ENCODE measurements at places on chromosomes 16 and 17.

DNA sequence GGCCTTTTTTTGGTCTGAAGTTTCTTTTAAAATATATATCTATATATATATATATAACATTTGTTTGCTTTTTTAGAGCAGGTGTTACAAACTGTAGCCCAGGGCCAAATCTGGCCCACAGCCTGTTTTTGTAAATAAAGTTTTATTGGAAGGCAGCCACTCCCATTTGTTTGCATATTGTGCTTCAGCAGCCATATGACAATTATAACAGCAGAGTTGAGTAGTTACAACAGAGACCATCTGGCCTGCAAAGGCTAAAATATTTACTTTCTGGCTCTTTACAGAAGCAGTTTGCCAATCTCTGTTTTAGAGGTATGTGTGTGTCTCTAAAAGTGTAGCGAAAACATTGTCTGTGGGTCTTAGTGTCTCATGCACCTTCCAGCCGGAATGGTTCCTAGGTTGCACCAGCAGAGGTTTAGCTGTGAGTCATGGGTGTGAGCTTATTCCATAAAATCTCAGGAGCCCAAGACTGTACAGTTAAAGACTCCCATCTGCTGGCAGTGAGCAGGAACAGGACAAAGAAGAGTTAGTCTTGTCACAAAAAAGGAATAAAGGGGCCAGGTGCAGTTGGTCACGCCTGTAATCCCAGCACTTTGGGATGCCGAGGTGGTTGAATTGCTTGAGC lies 23.8 kb downstream of the LCMT1 start:
- no peak for DNase-seq

GRCh38 chr17:77665833-77666232 lies 292.7 kb upstream of the TNRC6C start:
- DNase-seq, result no peak

GRCh38 chr17:75225016-75225415 lies 19.5 kb downstream of the NUP85 start:
- DNase-seq, result no peak

DNA sequence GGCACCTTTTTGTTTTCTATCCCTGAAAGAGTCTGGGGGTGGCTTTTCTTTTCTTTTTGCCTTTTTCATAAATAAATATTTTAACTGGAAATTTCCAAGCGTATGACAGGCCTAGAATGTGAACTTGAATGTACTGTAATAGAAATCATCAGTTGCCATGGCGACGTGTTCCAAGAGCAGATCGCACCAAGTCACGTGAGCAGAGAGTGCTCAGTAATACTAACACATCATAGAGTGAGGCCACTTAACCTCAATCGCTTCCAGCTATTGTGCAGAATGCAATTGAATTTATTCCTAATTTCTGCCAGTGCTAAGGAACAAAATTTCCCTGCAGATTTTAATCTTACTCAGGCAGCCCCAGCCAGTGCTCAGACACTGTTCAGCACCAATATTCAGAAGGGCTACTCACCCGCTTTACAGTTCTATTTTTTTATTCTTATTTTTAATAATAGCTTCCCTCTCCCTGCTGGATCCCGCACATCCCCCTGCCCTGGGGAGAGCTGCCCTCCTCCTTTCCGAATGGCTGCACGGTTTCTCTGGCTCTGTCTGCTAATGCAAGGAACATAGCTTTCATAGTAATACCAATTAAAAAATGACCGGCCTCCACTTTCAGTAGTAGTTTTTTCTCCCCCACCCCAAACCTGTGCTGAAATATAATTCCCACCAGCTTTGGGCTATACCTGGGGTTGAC lies 26.2 kb upstream of the PMFBP1 start:
- DNase-seq, result no peak

GRCh38 chr17:8430966-8431365 lies 4.7 kb upstream of the NDEL1 start:
- DNase-seq, result no peak

GRCh38 chr17:41048441-41048840 lies 1.3 kb upstream of the KRTAP2-1 start:
- no peak for DNase-seq

DNA sequence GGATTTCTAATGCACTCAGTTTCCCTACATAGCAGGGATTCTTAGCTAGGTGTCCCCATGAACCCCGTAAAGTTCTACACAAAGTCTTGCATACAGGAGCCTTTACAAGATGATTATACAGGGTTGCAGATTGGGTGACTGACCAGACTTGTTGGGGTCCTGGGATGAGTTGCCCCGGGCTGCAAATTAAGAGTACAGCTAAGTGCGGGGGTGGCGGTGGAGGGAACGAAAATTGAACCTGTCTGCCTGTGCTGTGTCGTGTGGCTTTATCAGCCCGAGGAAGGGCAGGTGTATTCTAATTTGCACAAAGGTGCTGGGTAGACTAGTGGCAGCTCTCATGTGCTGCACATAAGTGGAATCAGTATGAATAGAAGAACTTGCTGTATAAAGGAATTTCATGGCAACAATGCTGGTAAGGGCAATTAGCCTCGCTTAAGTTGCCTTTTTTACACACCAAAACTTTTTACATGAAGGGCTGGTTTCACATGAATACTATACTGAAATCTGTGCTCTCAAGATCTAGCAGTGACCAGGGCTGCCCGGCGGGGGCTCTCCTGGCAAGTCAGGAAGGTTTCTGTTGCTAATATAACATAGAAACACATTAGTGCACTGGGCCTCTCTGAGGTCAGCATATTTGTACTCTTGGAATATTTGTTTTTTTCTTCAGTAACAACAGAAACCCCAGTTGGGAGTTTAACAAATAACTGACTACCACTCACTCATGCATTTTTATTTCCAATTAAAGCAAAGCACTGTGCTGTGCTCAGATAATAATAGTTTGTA lies 50.7 kb downstream of the ADCY7 start:
- no peak for DNase-seq

DNA sequence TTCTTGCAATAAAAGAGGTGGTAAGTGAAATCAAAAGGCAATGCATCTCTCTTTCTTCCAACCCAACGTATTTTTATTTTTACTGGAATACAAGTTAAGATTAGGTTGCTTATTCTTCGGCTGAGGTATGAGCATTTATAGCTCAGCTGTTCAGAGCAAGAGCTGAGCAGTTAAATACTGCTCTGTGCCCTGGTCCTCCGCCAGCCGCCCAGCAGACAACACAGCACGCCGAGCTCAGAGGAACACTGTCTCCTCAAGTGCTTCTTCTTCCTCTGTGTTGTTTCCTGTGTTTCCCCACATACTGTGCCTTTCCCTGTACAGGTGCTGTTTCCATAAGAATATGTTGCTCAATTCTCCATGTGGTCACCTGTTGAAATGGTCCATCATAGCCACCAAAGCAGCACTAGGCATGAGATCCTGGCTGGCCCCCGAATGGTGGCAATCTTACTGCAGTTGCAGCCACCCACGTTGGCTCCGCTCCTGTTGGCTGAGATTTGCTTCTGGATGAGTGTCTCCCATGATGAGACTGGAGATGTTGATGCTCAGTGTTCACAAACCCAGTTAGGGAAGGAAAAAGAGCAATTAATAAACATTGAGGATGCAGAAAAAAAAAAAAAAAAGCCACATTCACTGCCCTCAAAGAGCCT lies 515.3 kb downstream of the GRIN2A start:
- no peak for DNase-seq

DNA sequence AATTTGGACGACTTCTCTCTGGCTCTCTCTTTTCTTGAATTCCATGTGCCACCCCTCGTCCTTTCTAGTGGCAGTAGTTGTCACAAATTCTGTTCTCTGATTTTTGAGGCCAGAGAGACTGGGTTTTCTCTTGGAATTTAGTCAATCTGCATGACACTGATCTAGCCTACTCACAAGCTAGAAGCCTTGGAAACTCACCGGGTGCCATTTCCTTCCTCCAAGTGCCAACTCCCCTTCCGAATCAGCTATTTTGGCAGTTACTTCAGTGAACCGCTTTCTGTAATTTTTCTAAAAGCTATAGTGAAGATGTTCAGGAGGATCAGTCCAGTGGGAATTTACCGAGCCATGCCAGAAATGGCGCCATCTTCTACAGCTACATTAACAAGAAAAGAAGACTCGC lies 228.9 kb downstream of the PMP22 start:
- DNase-seq, result no peak

GRCh38 chr16:30615358-30616091 lies 5.3 kb upstream of the ZNF689 start:
- peak; percentile 44 for DNase-seq

DNA sequence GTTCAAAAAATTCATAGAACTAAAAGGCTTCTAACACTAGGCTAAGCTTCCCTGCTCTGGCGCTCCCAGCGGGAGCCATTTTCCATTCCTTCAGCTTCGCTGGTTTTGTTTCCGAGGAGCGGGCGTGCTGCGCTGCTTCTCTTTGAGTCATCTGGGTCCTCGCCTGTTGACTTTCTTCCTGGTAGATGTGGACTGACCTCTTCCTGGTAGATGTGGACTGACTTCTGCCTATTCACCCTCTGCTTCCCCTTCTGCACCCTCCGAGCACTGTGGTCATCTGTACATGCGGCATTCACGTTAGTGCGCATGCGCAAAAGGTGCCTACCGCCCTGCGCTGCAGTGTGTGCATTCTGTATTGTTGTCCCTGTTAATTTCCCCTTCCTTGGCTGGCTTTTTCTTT lies 40.8 kb upstream of the SEC14L1 start:
- DNase-seq, result no peak

- DNase-seq, result no peak
These were observed 52.1 kb upstream of the CACNG5 start for GRCh38 chr17:66782851-66783250.

DNA sequence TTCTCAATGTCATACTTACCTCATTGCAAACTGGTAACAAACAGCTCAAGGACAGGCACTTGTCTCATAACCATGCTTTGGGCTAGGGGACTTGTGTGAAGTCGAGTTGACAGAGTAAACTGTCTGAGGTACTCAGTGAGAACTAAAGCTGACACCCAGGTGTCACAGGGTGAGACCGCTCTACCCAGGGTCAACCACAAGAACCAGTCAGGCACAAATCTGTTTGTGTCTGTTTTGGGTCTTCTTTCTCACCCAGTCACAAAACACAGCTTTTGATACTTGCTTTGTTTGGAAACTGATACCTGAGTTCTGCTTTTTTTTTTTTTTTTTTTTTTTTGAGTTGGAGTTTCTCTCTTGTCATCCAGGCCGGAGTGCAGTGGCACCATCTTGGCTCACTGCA lies 161.1 kb downstream of the STX8 start:
- no peak for DNase-seq

GRCh38 chr17:4594931-4595684 lies 10.8 kb downstream of the SMTNL2 start:
- no peak for DNase-seq

- peak; percentile 97 for DNase-seq
These were observed 39.3 kb downstream of the CYB561 start for GRCh38 chr17:63406689-63407330.

GRCh38 chr17:70604854-70605253 lies 435.5 kb downstream of the KCNJ2 start:
- DNase-seq, result no peak

DNA sequence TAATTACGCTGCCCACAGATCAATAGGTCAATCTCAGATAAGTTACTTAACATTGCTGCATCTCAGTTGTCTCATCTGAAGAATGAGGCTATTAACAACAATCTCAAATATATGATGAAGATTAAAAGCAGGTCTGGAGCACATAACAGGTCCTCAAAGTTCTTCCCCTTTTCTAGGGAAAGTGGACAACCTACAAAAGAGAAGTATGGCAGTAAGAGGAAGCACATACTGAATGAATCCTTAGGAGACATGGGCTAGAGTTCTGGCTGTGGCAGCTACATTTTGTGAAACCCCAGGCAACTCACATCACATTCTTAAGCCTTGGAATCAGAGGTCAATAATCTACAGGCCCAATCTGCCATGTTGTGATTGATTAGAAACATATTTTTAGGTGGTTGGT lies 180.6 kb downstream of the PCTP start:
- DNase-seq, result peak; percentile 86

DNA sequence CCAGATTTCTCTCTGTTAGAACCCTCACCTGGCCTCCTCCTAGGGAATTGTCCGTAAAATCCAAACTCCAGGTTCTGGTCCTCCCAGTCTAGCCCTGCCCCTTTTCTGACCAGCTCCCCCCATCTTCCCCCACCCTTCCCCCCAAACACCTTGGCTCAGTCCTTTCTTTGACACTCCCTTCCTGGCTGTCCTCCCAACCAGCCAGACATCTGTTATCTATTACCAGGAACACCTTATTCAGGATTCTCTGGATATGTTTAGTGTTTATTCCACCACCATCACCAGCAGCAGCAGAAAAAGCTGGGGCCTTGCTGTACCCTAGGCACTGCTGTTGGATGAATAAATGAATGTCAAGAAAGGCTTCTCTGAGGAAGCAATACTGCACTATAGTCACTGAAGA lies 4.0 kb upstream of the CMTM3 start:
- no peak for DNase-seq

DNA sequence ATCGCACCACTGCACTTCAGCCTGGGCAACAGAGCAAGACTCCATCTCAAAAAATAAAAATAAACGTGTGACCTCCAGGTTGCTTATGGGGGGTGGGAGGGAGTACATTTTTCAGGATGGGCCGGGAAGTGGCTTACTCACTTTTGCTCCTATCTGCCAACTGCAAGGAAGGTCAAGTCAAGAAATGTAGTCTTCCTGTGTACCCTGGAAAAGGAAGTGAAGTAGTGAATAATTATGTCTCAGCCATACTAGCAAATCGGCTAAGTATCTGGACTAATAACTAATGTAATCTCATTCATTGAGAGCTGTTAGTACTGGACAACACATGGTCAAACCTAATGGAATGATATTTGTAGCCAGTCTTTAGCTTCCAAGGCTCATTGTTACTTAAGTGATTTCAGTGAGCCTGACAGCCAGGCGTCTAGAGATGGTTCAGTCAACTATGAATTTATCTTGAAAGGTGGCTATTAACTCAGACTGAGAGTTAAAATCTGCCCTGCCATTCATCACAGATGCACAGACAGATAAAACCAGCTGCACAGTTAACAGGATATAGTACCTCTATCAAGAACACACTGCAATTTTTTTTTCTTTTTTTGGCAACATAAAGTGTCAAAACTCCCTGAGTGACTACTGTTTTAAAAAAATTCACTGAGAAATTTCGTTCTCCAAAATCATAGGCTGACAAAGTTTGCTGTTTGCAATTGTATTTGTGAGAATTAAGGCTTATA lies 3.7 kb upstream of the TACO1 start:
- DNase-seq, result no peak

GRCh38 chr17:17724307-17725010 lies 43.2 kb downstream of the RAI1 start:
- no peak for DNase-seq

GRCh38 chr17:80244871-80245509 lies 15.7 kb upstream of the RNF213 start:
- DNase-seq, result no peak

GRCh38 chr16:10770907-10771306 lies 27.3 kb downstream of the NUBP1 start:
- DNase-seq, result peak; percentile 28

DNA sequence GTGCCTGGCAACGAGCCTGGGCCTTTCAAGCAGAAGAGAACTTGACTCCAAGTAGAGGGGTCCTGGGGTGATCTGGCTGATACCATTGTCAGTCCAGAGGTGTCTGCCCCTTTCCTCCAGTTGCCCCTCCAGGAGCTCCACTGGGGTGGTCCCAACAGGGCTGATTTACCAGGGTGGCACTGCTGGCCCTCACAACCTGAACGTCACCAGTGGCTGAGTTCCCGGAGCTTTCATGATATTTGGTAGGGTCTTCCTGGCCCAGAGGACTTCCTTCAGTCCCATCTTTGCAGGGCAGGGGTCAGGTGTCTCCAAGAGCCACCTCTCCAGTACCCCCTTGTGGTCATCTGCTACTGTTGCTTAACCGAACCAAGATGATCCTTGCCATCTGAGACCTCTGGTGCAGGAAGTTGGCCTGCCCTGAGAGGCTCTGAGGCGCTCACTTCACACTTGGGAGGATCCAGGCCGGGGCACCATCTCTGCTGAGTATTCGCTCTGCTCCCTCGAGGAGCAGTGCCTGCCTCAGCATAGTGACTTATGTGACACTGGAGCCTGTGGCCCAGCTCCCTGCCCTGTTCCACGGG lies 3.5 kb downstream of the LIMD2 start:
- peak; percentile 73 for DNase-seq
